NCI-H460 (cell line): ENCODE measurements at places on chromosomes 2 and 18. TPM values are rescaled to one million over a fixed set of nuclear protein-coding genes. Genes with fewer than 3 reads are reported as not detected.

CRACDL gene
- 0.09 and 0.22 TPM in 2 replicates for total RNA-seq

TXNDC2 gene
- total RNA-seq, result 0.10 and 0.17 TPM in 2 replicates

FBXO41 gene
- 0.66 and 1.4 TPM in 2 replicates for total RNA-seq

DNA sequence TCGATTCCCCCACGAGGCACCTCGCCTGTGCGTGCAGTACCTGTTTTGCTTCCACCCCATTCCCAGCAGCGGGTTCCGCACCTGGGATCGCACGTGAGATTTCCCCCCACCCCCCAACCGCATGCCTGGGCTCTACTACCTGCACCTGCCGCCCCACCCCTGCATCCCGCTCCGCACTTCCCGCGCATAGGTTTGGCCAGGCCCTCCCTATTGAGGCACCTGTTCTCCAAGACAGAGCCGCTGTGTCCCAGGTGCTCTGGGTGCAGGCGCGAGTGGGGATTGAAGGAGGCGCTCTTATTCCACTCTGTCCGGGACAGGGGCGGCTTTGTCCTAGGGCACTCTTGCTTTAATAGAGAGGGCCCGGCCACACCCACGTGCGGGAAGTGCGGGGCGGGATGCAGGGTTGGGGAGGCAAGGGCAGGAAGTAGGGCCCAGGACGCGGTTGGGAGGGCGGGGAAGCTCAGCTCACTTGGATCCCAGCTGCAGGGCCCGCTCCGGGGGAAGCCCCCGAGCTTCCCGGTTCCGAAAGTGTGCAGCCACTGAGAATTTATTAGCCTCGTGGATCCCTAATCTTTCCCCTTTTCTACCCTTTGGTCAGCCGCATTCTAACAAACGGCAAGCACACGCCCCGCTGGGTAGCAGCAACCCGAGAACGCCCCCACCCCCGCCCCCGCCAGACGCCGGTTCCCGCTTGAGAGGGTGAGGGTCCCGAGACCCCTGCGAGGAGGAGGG lies 670 bp upstream of the MOCOS start:
- DNase-seq, result no peak

GRCh38 chr2:224302952-224303351 lies 99.0 kb downstream of the FAM124B start:
- DNase-seq, result no peak

DNA sequence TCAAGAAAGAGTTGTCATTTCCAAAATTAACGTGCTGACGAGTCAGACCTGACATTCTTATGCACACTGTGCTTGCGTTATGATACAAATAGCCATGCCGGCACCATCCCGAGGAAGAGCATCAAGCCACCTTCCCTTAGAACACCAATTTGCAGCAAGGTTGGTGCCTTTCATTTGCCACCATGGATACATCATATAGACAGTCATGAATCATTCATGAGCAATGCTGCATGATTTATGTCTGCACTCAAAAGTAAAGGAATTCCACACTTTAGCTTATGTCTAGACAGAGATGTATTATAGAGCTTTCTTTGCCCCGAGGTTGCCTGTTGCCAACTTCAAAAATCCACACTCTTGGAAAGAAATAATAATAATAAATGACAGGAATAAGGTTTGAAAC lies 166.9 kb downstream of the VWC2L start:
- DNase-seq, result no peak

GRCh38 chr2:232479341-232480200 lies 8.1 kb downstream of the ECEL1 start:
- DNase-seq, result no peak

DNA sequence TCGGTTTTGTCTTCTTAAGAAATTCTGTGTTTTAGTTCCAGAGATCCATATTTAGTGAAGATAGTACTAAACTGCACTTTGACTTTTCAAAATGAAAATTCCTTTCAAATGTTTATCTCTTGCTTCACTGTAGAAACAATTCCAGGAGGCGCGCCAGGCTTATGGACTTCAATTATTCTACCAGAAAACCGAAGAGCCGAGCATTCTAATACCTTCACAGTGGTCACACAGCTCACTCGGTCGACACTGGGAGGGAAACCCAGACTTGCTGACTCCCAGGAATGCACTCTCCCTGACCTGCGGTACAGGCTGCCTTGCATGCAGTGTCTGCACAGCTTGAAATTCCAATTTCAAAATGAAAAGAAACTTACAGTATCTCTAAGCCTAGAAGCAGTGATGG lies 119.9 kb upstream of the PIEZO2 start:
- DNase-seq, result no peak
